Stimulated activated CD4-positive, alpha-beta T cell treated with anti-CD3 and anti-CD28 coated beads, Interleukin-1b, Interleukin-23, amount 100 ng/mL, for 1 hour (primary cell): ENCODE measurements at places on chromosomes 5 and 9.

DNA sequence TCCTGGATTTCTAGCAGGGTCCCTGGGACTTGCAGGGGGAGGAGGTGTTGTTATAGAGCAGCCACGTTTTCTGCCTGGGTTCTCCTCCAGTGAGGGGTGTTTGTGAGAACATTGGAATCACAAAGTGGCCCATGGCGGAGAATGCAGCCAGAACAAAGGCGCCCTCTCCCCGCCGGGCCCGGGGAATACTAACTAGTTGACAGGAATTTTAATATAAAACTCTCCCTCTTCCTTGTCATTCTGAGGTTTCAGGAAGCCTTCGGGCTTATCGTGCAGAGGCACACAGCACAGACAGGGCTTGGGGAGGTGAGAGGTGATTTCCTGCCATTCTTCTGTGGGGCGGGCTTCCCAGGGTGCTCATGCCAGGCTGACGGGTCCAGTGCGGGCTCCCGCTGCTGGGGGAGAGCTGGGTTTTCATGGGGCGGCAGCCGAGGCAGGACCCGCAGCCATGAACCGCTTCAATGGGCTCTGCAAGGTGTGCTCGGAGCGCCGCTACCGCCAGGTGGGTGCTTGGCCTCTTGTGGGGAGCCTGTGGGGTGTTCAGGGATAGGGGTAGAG is 37.7 kb downstream of the RGS3 start:
- DNase-seq, result no peak

GRCh38 chr5:178403351-178403750 is 170.7 kb upstream of the PHYKPL start:
- no peak for DNase-seq

DNA sequence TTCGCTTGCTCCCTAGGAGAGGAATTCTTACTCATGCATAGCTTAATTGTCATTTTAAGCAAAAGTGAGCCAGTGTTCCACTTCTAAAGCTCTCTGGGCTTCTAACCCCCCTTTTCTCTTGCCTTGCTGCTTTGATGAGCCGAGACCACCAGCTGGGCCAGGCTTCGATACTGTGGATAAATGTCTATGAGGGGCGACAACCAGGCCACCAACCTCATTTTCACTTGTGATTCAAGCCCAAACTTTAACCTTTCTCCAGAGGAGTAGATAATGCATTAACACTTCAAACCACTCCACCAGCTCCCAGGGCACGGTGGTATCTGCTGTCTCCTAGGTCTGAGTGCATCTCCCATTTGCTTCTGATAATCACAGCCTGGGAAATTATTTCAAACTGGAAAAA is 205.6 kb downstream of the PSAT1 start:
- DNase-seq, result no peak

GRCh38 chr5:72692651-72693442 is 123.6 kb upstream of the TNPO1 start:
- DNase-seq, result no peak

GRCh38 chr9:115142517-115143270 is 24.7 kb upstream of the TNC start:
- no peak for DNase-seq

GRCh38 chr5:128681764-128682592 is 143.9 kb upstream of the FBN2 start:
- DNase-seq, result no peak

DNA sequence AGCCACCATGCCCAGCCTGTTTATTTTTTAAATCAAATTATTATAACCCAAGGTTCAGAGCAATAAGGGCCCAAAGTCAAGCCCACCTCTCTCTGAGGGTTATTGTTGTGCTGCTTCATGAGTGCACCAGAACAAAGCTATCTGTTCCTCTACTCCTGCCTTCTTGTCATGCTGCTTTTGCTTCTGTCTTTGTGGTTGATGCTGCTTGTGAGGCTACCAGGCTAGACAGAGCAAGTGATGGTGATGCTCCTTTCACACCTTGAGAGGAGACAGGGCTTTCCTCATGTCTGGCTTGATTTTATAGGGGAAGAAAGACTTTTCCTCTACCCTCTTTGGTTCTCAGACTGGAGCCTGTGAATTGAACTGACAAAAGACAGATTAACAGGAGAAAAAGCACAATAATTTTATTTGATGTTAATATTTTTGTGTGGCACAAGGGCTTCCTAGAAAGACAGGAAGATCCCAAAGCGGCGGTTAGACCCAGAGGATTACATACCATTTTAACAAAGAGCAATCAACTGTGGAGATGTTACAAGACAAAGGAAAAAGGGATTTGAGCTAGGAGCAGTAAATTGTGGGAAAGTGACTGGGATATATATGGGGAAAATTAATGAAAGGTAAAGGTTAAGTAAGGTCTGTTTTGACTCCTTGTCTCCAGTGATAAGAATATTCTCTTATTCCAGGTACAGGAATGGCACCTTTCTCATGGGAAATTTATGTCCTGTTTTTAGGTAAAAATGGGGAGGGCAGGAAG is 4.4 kb upstream of the CD180 start:
- DNase-seq, result no peak

- no peak for DNase-seq
Measured at GRCh38 chr9:114413861-114414301, 26.1 kb upstream of the AKNA start.

- DNase-seq, result no peak
Measured at GRCh38 chr5:1244976-1245375, 19.8 kb downstream of the SLC6A18 start.

- no peak for DNase-seq
Measured at GRCh38 chr9:18437315-18438201, 36.4 kb upstream of the ADAMTSL1 start.

GRCh38 chr5:110625376-110625999 is 101.0 kb downstream of the TMEM232 start:
- DNase-seq, result no peak

- DNase-seq, result no peak
Measured at GRCh38 chr5:141488591-141489561, at the start of gene PCDHGC5. Gene PCDHGC5 (plus strand): TSS chr5:141489081. CDS start chr5:141489241, 160 bp downstream.

GRCh38 chr5:180820788-180821321 is 18.2 kb upstream of the MGAT1 start:
- no peak for DNase-seq
